H1 (cell line): ENCODE measurements at places on chromosomes 7 and 10. TPM values are rescaled to one million over a fixed set of nuclear protein-coding genes. Genes with fewer than 3 reads are reported as not detected.

ELOVL3 gene
- total RNA-seq = 0.31 TPM in 1 of 2 replicates, not detected in the other

FKBP6 gene
- 0.19 TPM in 1 of 2 replicates, not detected in the other for total RNA-seq

ADAM12 gene
- 0.07 and 0.19 TPM in 2 replicates for total RNA-seq

MYL10 gene
- total RNA-seq = 0.44 TPM in 1 of 2 replicates, not detected in the other

DNA sequence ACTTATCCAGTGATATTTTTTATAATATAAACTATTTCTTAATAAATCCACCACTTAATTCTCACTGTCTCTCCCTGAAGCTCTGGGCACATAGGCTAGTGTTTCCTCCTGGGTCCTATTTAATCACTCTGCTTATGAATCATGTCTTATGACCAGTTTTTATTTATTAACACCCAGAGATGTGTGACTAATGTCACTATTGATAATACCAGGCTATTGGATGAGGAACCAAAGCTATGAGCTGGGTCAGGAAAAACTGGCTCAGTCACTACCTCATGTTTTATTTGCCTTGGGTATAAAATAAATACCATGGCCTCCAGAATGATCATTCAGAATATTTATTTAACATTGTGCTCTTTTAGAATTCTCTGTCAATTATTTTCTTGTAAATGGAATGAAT lies 5.2 kb downstream of the SEMA3E start:
- no peak for DNase-seq

DNA sequence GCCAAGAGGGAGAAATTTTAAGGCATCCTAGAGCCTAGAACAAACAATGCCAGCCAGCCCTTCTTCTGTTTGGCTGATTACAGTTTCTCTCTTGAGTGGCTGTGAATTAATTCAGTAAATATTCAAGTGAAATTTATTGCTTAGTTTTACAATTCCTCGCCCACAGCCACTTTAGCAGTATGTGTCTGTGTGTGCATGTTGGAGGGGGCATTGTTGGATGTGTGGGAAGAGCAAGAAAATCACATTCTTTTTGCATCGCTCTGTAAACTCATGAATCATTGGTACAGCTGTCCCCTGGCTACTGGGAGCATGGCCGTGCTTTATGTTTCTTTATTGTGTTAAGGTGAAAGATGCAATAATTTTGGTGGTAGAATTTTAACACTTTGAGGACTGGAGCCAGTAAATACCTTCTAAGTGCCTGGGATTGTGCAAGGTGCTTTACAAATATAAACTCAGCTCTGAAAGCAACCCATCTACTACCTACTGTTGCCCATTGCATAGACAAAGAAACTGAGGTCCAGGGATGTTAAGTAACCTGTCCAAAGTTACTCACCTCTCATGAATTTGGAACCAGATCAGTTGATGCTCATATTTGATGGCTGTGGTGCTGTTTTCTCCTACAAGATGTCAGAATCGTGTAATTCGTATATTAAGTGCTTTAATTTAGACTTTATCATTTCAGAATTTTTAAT lies 89.9 kb upstream of the BTBD16 start:
- DNase-seq = no peak

GRCh38 chr7:41809116-41809515 lies 106.2 kb upstream of the INHBA start:
- DNase-seq = no peak
